Activated T-helper 1 cell treated with anti-CD3 and anti-CD28 coated beads, Interleukin-2, amount 50 U/mL, for 16 hours (primary cell): ENCODE measurements at places on chromosomes 12 and 14.

DNA sequence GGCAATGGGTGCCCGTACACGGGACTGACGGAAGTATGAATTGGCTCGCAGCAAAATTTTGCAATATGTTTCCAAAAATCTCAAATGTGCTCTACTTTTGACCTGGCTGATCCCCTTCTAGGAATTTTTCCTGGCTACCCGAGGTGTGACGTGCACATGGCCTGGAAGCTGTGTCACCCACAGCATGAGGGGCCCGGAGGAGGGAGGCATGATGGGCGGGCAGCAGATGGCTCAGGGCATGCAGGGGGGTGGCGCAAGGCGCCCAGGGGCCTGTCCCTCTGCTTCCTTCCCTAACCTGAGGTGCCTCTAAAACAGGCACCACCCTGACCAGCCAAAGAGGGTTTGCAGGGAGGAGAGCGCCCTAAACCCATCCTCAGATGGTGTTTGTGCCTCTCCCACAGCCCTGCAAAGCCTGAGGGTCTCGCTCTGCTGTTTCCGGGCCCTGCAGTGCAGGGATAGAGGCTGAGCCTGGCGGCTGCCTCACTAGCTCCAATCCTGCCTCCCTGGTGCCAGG lies 6.7 kb downstream of the GPR132 start:
- DNase-seq, result no peak

GRCh38 chr12:69648476-69648875 lies 37.8 kb upstream of the LRRC10 start:
- no peak for DNase-seq

- DNase-seq, result no peak
Observed at GRCh38 chr12:41034686-41035085, 153.4 kb upstream of the PDZRN4 start.

- DNase-seq, result no peak
Observed at GRCh38 chr14:105067140-105067968, 2.1 kb upstream of the GPR132 start.

DNA sequence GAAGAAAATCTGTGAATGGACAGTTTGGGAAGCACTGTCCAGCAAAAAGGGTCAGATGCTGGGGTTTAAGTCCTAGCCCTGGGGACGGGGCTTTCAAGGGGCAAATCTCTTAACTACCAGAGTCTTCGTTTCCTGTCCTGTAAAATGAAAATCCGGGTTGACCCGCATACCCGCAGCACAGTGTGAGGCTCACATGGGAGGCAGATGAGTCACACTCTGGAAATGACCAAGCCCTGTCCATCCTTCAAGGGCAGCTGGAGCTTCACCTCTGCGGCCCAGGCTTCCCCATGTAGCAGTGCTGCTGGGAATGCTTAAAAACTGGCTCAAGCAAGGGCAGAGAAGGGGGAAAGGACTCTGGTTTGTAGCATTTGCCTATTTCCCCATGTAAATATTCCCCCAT lies 19.0 kb downstream of the FAM181A start:
- DNase-seq, result no peak

DNA sequence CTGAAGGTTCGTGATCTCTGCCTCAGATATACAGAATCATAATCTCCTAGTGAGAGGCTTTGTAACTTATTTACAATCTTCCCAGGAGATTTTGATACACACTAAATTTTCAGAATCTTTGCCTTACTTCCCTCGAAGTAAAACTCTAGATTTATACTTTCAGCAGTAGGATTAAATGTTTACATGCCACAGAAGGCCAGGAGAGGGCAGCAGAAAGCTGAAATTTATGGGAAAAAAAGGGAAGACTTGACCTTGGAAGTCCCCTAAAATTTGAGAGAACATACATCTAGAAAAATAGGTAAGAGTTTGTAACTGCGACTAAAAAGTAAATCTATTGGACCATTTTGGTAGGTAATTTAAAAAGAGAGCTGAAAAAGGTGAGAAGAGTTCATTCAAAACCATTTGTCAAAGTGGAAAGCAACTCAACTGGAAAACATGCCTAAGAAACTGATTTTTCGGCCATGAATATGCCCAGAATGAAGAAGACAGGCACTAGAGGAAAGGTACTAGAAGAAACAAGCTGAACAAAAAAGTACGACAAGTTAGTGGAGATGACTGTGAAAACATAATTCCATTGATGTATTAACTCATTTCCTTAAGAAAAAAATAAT lies 242.0 kb upstream of the MDGA2 start:
- no peak for DNase-seq

DNA sequence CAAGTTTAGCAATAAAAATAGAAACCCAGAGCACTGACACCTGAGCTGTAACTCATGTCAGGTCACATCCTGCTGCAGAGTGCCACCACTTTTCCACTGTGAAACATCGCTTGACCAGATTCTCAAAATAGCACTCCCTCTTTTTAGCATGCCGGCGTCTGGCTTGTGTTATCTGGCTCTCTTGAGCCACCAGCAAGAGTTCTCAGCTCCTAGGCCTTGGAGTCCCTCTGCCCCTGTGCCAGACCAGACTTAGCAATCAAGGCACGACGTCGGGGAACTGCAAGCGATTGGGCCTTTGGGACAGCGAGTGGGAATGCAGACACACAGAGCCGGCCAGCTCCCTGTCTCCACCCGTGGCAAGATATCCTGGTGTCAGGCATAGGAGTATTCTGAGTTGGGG lies 52.5 kb downstream of the SPIC start:
- no peak for DNase-seq

DNA sequence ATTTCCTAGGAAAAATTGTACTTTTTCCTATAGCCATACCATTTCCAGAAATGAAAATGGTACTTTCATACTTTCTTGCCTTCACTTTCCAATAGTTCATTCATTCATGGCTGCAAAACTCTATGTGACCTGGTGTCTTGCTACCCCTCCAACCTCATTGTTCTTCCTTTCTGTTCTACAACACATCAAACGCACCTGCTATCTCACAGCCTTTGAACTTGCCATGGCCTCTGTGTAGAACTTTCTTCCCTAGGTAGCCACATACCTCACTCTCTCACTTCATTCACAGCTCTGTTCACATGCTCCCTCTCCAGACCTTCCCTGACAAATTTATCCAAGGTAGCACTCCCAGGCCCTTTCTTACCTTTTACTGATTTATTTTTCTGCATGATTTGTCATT lies 149.2 kb downstream of the DUSP6 start:
- DNase-seq, result no peak

DNA sequence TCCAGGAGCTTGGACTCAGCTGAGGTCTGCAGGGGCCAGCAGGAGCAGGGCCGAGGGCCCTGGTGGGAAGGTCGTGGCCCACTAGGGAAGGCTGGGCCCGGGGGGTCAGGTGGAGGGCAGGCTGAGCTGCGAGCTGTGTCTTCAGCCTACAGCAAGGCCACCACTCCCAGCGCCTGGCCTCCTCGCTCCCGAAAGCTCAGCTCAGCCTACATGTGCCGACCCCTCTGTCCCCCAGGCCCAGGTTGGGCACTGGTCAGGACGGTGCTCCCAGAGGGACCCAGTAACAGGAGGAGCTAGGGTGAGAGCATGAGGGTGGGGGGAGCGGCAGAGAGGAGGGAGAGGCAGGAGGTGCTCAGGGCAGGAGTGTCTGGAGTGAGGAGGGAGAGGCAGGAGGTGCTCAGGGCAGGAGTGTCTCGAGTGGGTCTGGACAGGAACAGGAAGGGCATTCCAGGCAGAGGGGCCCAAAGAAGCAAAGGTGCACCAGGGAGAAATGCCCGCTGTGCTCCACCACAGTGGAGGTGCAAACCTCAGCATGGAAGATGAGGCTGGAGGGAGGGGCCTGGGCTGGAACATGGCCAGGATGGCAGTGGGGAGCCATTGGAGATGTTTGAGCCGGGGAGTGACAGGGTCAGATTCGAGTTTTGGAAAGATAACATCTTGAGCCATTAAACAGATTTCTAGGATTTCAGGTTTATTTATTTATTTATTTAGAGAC lies 29.1 kb upstream of the GPR132 start:
- DNase-seq, result no peak

GRCh38 chr14:100572543-100572942 lies 14.7 kb downstream of the BEGAIN start:
- no peak for DNase-seq

GRCh38 chr12:25785134-25785533 lies 173.3 kb upstream of the RASSF8 start:
- no peak for DNase-seq

DNA sequence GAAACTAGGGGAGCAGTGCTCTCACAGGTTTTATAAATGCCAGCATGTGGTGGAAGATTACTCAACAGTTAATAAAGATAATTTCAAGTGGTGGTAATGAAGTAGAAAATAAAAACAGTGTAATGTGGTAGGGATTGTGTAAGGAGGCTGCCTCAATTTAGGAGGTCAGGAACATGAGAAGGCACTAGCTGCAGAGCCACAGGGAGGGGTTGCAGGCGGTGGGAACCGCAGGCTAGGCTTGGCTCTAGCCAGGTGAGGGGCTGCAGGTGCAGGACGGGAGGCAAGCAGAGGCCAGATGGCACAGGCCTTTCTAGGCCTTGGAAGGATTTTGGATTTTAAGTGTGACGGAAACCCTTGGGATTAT lies 768 bp downstream of the METTL25 start:
- no peak for DNase-seq

DNA sequence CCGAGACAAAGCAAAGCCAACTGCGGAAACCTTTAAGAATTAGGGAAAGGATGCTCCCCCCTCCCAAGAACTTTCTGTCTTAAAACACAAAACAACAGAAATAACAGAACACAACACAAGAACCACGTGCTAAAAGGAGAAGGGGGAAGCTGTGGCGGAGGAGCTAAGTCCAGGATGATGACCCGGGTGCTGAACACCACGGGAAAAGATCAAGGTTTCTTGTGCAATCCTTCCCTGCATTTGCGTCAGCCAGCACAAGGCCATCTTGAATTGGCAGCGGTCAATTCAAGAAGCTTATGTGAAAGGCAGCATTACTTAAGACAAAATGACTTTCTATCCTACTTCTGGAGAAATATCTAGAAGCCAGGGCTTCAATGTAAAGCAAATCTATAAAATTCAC lies 11.0 kb upstream of the CREBL2 start:
- no peak for DNase-seq

DNA sequence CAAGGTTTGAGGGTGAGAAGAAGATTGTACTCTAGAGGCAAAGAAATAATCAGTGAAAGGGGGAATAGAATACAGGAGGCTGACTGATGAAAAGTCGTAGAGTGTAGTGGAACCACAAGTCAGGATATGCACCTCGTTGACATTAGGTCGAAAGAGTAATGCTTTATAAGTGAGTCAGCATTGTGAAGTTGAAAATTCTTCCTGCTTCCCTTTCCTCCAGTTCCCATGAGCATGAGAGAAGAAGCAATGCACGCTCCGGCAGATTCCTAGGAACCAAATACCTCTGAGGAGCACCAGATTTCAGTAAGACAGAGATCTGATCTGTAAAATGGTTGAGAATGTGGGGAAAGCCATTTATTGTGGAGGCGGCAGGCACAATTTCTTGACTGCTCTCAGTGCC lies 16.5 kb downstream of the CCER1 start:
- DNase-seq, result no peak
